Activated CD4-positive, alpha-beta memory T cell treated with anti-CD3 and anti-CD28 coated beads for 36 hours (primary cell): ENCODE measurements at places on chromosomes 4 and X.

DNA sequence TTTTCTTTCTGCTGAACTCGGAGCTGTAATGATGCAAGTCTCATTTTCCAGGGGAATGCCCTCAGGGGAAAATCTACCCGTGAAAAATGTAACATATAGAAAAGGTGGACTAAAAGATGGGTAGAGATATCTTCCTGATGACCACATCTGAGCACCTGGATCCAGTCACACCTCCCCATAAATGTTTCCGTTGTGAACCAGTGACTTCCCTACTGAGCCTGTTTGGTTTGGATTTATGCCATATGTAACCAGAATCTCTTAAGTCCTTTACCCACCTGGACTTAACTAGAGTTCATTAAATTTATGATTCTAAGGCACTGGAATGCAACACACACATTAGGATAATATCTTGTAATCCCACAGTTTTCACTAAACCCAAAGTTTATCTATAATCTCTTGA, 171.1 kb downstream of the ZNF330 start:
- no peak for DNase-seq

GRCh38 chrX:67789536-67789935, 245.7 kb downstream of the AR start:
- DNase-seq = no peak

DNA sequence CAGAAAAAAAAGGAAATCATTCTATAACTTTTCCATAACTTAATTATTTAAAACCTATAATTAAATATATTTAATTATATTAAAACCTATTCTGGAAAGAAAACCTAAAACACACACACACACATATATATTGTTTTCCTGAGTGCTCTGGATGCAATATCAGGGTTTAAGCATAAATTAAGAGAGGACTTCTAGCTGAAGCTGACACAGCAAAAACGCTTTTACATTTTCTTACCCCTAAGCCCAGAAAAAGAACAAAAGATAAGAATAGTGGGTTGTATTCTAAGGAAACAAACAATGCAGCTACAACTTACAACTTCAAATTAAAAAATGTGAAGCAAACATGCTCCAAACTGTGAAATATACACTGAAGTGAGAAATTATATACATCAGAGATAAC, 52.3 kb downstream of the TMPRSS11B start:
- DNase-seq = no peak

DNA sequence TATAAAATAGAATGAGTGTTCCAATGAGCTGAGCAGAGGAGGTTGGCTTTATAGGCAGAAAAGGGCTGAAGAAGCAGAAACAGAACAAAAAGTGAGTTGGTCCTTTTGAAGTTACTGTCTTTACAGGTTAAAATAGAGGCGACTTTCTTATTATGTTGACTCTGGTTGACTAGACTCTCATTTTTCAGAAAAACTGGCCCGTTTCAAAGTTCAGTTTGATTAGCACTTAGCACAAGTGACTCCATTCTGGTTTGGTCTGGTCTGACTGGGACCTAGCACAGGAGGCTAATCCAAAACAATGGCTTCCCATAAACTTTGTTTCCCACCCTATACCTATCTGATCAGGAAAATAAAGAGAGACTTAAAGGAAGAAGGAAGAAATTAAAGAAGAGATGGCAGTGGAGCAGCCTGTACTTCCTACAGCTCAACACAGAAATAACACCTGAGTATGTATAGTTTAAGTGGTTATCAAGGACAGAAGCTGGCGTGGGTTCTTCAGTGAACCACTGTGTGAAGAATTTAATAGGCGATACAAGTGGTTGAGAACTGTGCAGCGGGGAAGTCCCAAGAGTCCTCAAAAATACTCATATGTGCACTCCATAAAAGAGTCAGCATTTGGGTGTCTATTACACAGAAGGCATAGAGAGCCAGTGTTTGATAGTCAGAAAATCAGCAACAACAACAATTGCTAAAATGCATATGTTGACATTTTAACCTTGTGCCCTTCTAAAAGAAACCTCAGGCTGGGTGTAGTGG, 554.8 kb upstream of the HTR2C start:
- DNase-seq = no peak

DNA sequence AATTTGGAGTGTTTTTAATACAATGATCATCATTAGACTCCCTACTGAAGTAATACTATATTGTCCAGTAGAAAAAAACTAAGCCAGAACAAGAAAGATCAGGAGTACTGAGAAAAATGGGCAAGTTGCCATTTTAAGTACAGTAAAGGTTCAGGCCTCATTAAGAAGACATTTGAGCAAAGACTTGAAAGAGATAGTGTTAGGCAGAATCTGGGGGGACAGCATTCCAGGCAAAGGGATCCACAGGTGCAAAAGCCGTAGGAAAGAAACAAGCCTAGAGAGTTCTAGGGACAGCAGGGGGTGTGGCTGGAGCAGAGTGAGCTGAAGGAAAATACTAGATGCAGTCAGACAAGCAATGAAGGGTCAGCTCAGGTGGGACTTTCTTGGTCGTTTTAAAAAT, 58.1 kb upstream of the INTU start:
- DNase-seq = no peak

- DNase-seq = no peak
Observed at GRCh38 chr4:100742045-100742444, 224.2 kb upstream of the EMCN start.

- DNase-seq = peak; percentile 38
Observed at GRCh38 chr4:140556372-140557085, 12.2 kb downstream of the UCP1 start.

DNA sequence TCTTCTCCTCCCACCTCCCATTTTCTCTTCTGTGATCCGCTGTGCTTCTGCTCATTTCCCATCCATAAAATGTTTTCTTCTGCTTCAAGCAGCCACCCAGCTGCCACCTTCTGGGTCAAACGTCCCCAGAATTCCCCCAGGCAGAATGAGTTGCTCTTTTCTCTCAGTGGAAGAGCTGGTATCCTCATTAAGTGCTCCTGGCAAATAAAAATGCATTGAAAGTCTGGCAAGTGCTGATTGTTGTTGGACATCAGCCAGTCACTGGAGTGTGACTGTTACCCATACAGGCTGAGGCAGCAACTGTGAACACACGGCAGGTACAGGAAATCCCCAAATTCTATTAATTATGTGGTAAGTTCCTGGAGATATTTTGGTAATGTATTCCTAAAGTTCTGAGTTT, 52.6 kb downstream of the LIMCH1 start:
- DNase-seq = no peak

DNA sequence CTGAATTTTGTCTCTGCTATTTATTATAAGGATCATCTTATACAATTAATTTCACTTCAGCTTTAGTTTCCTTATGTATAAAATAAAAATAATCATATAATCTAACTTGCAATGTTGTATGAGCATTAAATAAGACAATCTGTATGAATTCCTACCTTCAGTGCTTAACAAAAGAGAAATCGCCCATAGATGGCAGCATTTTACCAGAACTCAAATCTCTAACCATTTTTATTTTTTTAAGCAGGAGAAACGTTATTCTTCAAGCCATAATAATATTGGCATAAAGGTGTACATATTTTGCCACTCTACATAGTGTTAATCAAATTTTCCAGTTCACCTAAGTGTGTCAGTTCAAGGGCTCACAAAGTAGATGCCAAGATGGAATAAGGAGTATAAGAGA, 78.8 kb downstream of the TMEM47 start:
- DNase-seq = no peak

- no peak for DNase-seq
Observed at GRCh38 chrX:119917877-119918276, 22.2 kb downstream of the AKAP14 start.

- no peak for DNase-seq
Observed at GRCh38 chrX:8010105-8010504, 82.9 kb upstream of the PNPLA4 start.

DNA sequence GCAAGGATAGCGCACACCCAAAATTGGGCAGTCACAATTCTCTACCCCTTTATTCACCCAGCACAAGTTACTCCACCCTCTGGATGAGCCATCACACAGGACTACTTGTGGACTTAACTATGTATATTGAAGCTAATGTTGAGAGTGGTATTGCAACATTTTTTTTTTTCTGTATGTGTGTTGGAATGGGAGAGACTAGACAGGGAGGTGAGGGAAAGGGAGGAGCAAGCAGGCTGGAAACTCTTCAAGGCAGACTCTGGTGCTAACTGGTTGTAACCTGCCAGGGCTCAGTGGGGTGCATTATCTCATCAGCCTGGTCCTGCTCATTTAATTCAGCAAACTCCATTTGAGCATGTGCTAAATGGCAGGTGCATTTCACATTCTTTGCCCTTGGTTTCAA, 18.4 kb upstream of the CWH43 start:
- no peak for DNase-seq

DNA sequence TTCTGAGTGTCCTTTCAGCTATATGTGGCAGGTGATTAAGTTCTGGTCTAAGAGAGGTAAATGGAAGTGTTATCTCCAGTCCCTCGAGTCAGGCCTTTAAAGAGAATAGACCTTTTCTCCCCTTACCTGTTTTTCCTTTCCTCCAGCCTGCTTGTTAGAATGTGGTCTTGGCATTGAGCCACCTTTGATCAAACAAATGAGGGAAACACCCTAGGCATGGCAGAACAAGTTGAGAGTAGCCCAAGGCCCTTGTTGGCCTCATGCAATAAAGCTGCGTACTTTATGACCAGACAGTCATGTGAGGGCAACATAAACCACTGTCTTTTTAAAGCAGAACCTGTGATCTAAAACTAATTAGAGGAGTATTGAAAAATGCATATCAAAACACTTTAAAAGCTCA, 13.2 kb upstream of the IL13RA2 start:
- no peak for DNase-seq

GRCh38 chrX:129933700-129934099, 27.7 kb downstream of the UTP14A start:
- DNase-seq = no peak

DNA sequence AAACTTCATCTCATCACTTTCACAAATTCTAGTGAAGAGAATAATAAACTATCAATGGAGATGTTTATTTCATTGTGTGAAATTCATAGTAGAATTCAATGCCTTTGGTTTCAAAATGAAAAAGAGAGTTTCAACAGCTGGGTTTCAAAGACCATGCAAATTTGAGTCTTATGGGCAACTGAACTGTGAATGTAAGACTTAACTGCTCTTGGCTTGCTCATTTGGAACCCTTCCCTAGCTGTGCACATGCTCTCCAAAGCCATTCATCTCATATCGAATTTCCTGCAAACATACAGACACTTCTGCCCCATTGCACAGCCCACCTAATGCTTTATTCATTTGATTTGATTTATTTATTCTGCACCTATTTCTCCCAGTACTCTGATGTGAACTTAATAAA, 154.5 kb downstream of the GRXCR1 start:
- DNase-seq = no peak

GRCh38 chr4:123484291-123484926, 87.8 kb downstream of the SPRY1 start:
- DNase-seq = no peak

- peak; percentile 12 for DNase-seq
Observed at GRCh38 chr4:94758141-94758699, 465 bp downstream of the BMPR1B start.
